Pancreas (tissue), 10 donors: ENCODE measurements at places on chromosomes 7 and 10. TPM values are rescaled to one million over a fixed set of nuclear protein-coding genes. Genes with fewer than 3 reads are reported as not detected.

DNA sequence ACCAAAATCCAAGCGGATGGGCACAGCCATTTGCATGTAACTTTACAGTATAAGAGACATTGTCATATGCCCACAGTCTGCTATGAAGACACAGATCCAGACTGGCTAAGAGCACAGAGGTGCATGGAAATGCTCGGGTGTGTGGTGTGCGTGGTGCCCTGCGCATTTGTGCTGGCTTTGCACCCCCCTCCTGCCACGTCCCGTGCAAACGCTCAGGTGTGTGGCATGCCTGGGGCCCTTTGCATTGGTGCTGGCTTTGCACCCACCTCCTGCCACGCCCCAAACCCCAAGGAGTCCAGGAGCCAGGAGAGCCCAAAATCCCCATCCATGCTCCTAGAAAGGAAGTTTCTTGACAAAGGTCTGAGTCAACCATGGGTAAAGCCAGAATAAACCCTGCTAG, 306.2 kb downstream of the PTPRN2 start:
- DNase-seq, result peak; percentile 30

DNA sequence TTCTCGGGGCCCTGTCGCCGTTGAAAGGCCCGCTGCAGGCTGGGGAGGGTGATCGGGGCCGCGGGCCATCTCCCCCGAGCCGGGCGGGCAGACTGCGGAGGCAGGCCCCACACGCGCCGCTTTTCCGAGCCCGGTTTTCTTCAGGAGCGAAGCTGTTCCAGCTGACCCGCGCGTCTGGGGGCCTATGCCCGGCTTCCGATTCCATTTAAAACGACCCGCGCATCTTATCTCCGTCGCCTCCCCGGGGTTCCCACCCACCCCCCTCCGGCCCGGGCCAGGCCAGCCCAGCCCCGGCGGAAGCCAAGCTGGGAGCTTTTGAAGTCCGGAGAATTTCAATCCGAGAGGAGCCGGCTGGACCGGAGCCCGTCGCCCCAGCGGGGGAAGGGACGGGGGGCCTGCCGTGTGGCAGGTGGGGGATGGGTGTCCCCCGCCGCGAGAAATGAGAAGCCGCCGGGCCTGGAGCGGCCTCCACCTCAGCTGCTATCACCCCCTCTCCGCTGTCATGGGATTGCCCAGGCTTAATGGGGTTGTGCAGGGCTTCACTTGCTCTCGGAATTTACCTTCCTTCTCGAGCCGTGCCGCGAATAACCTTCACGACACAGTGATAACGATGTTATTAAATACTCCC, 3.1 kb upstream of the EVX1 start:
- DNase-seq, result no peak

- DNase-seq, result no peak
Observed at GRCh38 chr7:134845461-134845860, 66.0 kb downstream of the CALD1 start.

DNA sequence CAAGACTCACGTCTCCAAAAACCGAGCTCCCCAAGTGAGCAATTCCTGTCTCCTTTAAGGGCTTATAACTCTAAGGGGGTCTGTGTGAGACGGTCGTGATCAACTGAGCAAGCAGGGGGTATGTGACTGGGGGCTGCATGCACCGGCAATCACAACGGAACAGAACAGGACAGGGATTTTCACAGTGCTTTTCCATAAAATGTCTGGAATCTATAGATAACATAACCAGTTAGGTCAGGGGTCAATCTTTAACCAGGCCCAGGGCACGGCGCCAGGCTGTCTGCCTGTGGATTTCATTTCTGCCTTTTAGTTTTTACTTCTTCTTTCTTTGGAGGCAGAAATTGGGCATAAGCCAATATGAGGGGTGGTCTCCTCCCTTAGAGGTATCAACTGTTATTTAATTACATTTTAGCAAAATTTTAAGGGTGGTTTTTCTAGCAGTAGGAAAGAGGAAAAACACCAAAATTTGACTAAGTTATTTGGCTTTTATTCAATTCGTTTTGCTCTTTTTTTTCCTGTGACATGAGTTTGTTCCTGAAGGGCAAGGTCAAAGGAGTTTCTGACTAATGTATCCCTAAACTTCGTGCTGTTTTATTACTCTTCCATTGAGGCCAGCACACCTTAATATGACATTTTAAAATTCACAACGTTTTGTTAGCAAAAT, 121.4 kb upstream of the SEC61G start:
- peak; percentile 73 for DNase-seq

DNA sequence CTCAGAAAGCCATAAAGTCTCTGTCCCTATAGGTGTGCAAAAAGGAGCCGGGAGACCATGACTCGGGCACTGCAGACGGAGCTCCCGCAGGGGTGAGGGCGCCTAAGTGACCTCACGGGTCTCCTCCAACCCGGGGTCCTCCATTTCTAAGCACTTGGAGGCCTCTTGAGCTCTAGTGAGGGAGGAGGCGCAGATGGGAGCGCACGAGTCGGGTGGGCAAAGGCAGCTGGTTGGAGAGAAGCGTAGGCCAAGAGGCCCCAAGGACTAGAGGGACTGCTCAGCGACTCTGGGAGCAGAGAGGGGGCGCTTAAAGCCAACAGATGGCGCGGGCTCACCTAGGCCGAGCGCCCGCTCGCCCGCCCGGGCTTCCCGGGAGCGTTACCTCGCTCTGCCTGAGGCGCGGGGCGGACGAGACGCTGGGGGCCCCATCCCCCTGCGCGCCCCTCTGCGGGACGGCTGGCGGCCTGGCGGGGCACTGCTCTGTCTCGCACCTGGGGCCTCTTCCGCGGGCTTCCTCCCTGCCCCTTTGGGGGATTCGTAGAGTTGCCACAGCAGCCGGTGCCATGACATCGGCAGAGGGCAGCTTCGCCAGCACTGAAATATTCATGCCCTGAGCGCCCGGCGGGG, 523 bp upstream of the CDH23 start:
- DNase-seq, result peak; percentile 72

DNA sequence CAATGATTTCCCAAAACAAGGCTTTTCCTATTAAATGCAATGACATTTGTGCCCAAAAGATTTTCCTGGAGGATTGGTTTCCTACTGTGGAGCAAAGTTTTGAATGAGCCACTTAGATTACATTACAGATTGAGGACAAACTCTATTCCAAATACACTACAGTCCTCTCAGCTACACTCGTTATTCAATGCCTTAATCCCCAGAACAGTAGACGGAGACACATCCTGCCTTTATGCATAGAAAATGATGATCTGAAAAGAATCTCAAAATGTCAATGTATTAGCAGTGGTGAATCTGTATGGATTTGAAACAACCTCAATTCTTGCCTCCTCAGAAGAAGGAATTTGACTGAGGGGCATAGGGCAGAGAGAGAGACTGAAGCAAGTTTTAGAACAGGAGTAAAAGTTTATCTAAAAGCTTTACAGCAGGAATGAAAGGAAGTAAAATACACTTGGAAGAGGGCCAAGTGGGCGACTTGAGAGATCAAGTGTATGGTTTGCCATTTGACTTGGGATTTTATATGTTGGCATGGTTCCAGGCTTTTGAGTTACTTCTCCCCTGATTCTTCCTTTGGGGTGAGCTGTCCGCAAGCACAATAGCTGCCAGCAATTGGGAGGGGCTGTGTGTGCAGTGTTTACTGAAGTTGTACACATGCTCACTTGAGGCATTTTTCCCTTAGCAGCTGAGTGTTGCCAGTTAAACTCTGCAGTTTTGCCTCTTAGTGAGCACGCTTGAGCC, 891.9 kb upstream of the MBL2 start:
- DNase-seq, result no peak

Gene EPHB6
- total RNA-seq, result 23.8 TPM
